ENCODE measurements at places on chromosomes 2 and 18.

DNA sequence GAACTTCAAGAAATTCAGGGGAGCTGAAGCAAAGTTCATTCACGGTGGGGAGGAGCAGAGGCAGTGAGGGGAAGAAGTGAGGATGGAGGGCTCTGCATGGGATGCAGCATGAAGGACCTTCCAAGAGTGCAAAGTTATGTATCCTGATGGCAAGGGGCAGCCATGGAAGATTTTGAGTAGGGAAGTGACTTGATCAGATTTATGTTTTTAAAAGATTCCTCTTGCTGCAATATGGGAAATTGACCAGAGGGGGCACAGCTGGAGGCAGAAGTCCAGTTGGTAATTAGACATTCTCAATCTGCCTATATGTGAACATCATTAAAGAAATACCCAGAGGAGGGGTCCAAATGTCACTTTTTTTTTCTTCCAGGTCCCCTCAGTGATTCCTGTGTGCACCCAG, 21.5 kb upstream of the ANXA4 start:
- no peak for DNase-seq

DNA sequence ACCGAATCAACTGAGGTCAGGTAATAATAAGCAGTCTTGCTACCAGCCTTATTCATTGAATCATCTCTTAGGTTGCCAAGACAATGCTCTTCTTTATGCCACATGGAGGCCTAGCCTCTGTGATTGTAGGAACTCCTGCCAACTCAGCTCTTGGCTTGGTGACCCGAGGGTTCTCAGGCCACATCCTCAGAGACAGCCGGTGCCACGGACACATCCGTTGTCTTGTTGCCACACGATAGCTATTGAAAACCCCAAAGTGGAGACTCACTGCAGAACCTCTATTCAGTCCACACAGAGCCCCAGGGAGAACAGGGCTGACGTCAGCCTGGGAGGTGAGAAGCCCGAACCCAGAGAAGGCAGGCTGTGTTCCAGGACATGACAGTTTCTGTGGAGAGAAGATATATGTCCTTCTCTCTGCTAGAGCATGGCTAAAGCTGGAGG, 53.5 kb upstream of the TGFA start:
- DNase-seq: no peak

GRCh38 chr2:167640096-167640495, 607.3 kb downstream of the STK39 start:
- no peak for DNase-seq

GRCh38 chr2:221330436-221330835, 241.7 kb downstream of the EPHA4 start:
- DNase-seq: no peak

DNA sequence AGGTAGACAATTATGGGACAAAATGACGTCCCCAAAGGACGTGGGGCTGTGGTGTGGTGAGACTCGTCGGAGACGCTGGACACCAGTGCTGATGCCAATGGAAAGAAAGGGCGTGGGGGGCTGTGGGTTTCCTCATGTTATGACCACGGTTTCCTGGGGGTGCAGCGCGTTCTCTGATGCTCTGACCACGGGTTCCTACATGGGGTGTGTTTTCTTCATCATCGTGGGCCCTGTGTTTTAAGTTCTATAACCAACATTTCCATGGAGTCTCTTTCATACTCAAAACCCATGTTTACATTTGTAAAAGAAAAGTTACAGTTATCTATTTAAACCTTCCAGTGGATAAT, 141.6 kb downstream of the RTP5 start:
- no peak for DNase-seq

- no peak for DNase-seq
Measured at GRCh38 chr2:10765914-10766313, 44.5 kb downstream of the ATP6V1C2 start.

DNA sequence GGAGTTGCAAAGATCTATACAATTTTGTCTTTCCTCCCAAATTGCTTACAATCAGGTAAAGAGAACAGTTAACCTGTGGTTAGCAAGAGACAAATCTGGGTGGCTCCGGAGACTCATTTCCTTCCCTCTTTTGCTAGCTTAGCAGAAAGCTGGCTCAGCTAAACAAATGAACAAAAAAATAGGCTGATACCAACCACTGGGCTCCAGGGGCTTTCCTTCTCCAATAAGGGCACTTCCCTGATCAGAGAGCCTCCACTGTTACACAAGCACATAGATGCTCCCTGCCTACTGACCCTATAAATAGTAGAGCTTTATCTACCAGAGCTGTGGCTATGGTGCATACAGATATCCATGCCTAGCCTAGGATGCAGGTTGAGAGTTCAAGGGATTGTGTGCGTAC, 90.1 kb upstream of the ARL5A start:
- no peak for DNase-seq

DNA sequence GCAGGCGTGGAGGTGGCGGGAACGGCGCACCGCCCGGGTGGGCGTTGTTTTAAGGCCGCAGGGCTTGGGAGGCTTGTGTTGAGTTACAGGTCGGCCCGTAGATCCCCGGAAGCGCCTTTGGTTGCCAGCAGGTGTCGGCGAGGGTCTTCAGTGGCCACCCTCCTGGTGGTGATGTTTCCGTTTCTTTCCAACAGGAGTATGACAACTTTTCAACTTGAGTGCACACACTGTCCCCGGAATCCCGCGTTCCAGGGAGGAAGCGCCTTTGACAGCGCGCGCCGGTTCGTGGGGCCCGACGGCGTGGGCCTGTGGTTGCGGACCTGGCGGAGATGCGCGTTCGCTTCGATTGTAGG, 1.0 kb upstream of the HDAC4 start:
- no peak for DNase-seq

DNA sequence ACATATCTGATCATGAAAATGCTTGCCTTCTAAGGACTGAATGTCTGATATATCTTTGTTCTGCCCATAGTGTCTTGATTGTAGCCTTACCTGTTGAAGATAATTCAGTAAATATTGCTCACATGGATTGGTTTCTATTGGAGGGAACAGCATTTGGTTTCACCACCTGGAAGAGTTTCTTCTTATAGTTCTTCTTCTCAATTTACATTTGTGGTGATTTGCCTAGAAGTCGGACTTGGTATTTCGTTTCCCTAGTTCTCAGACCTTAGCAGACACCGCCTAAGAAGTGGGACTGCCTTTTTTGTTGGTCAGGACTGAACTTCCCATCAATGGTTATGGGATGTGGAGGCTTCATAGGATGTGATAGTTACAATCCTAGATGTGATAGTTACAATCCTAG, 20.2 kb downstream of the MGAT5 start:
- DNase-seq: no peak

- no peak for DNase-seq
Measured at GRCh38 chr18:22868831-22869230, 64.3 kb upstream of the RBBP8 start.

- no peak for DNase-seq
Measured at GRCh38 chr2:142681952-142682351, 195.5 kb upstream of the KYNU start.

- no peak for DNase-seq
Measured at GRCh38 chr2:241981076-241981700, 111.7 kb downstream of the RTP5 start.

GRCh38 chr2:120174963-120175581, 48.1 kb downstream of the TMEM185B start:
- DNase-seq: peak; percentile 54

GRCh38 chr2:205484215-205484614, 198.1 kb upstream of the NRP2 start:
- DNase-seq: no peak

DNA sequence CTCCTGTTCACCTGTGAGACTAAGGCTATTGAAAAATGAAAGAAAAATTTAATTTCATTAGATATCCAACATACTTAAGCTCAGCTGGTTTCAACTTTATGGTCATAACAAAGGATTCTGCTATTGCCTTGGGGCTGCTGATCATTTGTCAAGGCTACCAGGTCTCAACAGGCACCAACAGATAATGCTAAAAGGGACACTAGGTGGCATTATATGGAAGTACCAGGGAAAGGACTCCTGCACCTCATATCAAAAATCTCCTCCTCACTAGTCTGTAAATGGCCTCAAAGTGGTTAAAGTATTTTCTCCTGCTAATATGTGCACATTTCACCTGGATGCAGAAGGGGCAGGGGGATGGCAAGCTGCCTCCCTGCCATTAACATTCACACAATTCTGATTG, 167.9 kb upstream of the REG3A start:
- no peak for DNase-seq

- DNase-seq: no peak
Measured at GRCh38 chr2:128820452-128820851, 501.8 kb upstream of the HS6ST1 start.

DNA sequence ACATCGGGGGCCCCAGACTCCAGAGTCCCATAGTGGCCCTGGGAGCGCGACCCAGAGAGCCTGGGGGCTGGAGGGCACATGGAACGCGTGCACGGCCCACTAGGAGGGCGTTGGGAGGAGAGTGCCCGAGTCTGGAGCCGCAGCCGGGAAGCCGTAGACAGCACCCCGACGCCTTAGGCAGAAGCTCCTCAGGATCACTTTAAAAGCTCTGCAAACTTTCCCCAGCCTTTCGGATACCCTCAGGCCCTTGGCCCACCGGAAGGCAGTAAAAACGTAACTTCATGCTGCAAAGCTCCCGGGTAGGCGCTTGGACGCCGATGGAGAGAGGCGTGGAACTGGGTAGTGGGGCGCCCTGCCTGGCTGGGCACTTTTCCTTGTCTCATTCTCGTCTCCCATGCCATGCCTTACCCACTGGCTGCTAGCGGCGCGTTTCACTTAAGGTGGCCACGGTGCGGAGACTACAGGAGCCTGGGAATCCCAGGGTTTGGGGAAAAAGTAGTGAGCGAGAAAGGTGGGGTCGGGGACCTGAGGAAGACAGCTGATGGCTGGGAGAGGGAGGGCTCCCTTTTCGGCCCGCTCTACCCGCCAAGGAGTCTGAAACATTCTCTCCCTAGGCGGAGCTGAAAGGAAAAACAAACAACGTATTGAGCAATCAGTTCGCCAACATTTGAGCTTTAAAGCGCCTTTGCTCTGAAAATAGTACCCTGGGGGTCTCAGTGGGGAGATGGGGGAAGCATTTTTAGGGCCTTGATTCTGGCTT, 141.8 kb downstream of the MEIS1 start:
- peak; percentile 31 for DNase-seq

GRCh38 chr2:174901075-174901474, 104.1 kb downstream of the CHN1 start:
- DNase-seq: no peak

- DNase-seq: no peak
Measured at GRCh38 chr2:164371916-164372315, 249.4 kb downstream of the GRB14 start.

GRCh38 chr2:156937430-156937829, 320.1 kb upstream of the GALNT5 start:
- no peak for DNase-seq

DNA sequence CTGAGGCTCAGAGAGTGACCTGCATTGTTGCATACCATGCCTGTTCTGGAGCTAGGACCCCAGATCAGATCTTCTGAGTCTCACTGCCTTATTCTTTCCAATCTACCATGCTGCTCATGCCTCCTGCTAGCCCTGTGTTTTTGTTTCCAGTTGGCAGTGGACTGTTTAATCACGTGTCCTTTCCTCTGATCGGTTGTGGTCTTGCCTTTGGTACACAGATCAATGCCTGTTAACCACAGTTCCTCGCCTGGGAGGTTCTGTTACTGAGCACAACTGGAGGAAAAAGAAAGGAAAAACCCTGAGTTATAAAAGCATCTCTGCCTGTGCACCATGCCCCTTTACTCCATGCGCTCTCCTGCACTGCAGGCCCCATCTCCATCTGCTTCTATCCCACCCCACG, 329.1 kb downstream of the SETBP1 start:
- no peak for DNase-seq

DNA sequence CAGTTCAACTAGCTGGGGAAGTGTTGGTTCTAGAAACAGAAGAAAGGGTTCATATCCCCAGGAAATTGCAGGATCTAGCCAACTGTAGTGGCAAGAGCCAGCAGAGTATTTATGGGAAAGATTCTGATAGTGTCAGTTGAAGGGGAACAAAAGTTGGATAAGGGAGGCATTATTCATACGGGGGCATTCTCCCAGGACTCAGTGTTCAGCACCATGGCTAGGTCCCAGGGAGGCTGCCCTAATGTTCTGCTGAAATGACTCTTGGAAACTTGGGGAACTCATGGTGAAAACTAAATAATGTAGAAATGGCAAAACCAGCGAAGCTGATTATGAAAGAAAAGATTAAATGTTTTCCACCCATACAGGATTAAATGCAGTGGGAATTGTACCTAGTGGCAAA, 543.7 kb downstream of the TRIB2 start:
- no peak for DNase-seq

GRCh38 chr2:210994104-210994503, 437.7 kb downstream of the CPS1 start:
- no peak for DNase-seq

DNA sequence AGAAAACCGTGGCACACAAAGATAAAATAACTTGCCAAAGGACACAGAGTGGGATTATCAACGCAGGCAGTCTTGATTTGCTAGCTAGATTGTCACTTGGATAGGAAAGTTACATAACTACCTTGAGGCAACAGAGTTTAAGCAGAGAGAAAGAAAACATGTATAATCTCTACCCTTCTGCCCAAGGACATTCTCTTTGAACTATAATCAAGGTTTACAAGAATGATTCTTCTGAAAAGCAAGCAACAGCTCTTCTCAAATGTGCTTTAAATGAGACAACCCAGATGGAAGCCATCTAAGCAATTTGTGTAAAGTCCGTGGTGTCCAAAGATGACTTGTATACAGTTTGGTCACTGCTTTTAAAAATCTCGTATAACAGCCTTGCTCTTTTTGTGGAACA, 177.4 kb downstream of the CD226 start:
- DNase-seq: no peak

GRCh38 chr2:182912518-182912915, 46.1 kb upstream of the FRZB start:
- no peak for DNase-seq

- no peak for DNase-seq
Measured at GRCh38 chr2:63696496-63696895, 107.7 kb downstream of the MDH1 start.

DNA sequence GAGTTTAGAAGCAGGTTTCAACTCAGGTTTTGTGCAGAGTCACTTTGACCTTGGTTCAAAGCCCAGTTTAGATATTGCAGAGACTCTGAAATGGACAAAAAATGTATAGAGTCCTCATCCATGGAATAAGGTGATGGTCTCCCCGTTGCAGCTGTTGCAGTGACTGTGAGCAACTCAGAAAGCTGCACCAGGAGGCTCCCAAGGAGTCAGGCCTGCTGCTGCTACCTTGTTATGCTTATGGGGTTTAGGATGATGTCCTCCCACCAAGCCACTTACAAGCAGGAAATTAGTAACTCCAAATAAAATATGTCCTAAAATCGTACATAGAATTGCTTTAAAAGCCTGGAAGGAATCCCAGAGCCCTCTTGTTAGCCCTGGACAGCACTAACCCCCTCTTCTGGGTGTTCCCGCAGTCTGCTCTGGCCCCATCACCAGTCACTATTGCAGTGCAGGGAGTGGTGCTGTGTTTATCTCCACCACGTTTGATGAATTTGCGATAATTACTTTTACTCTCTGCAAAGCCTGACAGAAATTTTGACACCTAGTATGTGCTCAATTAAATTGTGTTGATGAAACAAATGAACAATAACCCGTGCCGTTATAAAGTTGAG, 189.0 kb downstream of the CNTNAP5 start:
- DNase-seq: no peak

GRCh38 chr2:160325418-160325817, 125.3 kb upstream of the ITGB6 start:
- no peak for DNase-seq

- DNase-seq: no peak
Measured at GRCh38 chr2:105052773-105053172, 14.9 kb downstream of the MRPS9 start.

- no peak for DNase-seq
Measured at GRCh38 chr18:3824101-3824500, 374.1 kb downstream of the TGIF1 start.

- DNase-seq: no peak
Measured at GRCh38 chr2:38975042-38975441, 85.4 kb downstream of the ARHGEF33 start.
